Bladder microvascular endothelial cell (primary cell): ENCODE measurements at places on chromosomes 2 and 18. TPM values are rescaled to one million over a fixed set of nuclear protein-coding genes. Genes with fewer than 3 reads are reported as not detected.

The PID1 gene
- 0.16 and 0.76 TPM in 2 replicates for total RNA-seq

The ECEL1 gene
- total RNA-seq: not detected in 2 replicates

The REG3A gene
- total RNA-seq: not detected in 2 replicates

The CHMP3 gene
- 48.4 and 163 TPM in 2 replicates for total RNA-seq
